Activated naive CD8-positive, alpha-beta T cell treated with anti-CD3 and anti-CD28 coated beads for 36 hours (primary cell): ENCODE measurements at places on chromosomes 7 and 10. TPM values are rescaled to one million over a fixed set of nuclear protein-coding genes. Genes with fewer than 3 reads are reported as not detected.

Gene ZNF487
- 2.9 TPM for total RNA-seq

Gene STEAP2
- not detected for total RNA-seq

Gene HGF
- not detected for total RNA-seq

Gene GIMAP7
- total RNA-seq = 36.1 TPM

GRCh38 chr7:30255064-30255769, 29.2 kb upstream of the ZNRF2 start:
- peaks cover 1% of the 10 kb centered on the region for H3K36me3 ChIP-seq
- no peaks in the 10 kb centered on the region for H3K27me3 ChIP-seq
- DNase-seq = no peak

DNA sequence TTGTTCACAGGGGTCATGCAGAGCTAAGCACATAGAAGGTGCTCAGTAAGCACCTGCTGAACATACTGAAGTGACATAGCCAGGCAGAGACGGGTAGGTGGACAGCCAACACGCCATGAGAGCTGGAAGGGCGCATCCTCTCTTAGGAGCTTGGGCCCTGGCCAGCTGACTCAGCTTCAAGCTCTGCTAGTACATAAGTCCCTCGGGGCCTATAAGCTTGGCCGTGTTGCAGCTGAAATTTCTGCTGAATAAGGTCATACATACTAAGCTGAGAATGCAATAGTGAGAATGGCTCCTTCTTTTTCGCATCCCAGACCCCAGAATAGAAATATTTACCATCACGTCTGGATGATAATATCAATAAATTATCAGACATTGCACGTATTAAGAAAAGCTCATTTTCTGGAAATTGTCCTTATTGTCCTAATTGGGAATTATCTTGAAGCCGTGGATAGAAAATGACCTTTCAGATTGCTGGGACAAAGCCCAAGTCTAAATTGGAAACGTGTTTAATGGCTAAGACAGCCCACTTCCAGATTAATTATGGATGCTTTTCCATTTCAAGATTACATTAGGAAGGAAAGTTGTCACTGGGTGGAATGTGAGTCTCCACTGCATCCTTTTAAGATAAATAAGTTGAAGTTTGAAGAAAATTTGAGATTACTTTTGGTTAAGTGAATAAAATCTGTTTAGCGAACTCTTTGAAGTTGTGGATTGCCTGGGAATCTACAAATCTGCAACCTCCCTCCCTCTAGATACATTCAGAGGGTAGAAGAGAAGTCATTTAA, 287.1 kb upstream of the C7orf33 start:
- peaks cover 22% of the 10 kb centered on the region for H3K4me1 ChIP-seq
- no peaks in the 10 kb centered on the region for H3K27me3 ChIP-seq
- H3K36me3 ChIP-seq = no peaks in the 10 kb centered on the region

DNA sequence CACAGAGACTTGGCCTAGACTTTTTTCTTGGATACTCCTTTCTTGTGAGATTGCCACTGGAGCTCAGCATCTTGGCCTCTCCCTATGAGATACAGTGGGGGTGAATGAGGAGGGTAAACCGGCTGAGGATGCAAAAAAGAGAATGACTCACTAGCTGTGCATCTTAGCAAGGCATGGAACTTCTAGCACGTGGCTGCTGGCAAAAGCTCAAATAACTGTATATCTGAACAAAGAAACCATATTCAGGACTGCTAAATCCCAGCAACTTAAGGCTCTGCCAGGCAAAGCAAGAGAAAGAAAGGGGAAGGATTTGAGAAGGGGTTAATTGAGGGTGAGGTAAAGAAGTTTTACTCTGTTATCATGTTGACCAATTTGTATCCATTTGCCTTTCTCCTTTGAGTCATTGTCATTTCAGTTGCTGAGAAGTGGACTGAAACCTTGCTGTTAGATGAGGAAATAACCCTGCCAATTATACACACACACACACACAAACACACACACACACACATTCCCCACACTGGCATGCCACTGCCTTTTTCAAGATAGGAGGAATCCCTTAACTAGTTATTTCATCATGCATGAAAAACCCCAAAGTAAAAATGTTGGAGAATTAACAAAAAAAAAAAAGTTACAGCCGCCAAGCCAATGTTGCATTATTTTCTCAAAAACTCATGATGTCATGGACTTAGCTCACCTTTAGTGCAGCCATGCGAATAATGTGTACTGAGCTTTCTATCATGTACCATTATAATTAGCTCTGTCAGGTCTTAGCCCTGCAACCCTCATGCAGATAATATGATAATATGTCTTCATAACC, 997.3 kb downstream of the LRMDA start:
- H3K27me3 ChIP-seq = peaks cover 4% of the 10 kb centered on the region
- H3K27ac ChIP-seq = no peak overlapping the region
- no peak for DNase-seq
- H3K4me1 ChIP-seq = no peaks in the 10 kb centered on the region

DNA sequence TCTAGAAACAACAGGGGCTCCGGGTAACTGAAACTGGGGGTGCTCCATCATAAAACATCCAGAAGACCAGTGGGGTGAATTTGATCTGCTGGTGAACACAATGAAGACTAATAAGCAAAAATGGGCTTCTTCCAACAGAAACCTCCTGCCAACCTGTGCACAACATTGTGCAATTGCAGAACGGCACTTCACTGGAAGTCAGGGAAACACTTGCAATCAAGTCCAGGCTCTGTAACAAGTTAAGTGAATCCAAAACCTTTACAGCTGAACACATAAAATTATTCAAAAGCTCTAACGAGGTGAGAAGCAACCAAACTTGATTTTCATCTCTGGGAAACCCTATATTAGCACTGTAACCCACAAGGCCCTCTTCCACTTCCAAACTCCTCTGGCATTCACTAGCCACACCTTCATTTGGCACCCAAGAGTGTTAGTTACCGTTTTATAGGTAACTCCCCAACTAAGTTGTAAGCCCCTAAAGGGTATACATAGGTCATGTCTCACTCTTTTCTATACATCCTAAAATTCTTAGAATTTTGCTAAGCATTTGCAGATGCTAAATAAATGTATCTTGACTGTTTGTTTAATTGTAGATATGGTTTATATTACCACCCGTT, 22.0 kb downstream of the IMMP2L start:
- H3K27ac ChIP-seq = no peak overlapping the region
- H3K27me3 ChIP-seq = no peaks in the 10 kb centered on the region
- H3K4me3 ChIP-seq = no peak overlapping the region
- H3K36me3 ChIP-seq = peaks cover 34% of the 10 kb centered on the region
- H3K4me1 ChIP-seq = peaks cover 3% of the 10 kb centered on the region

GRCh38 chr7:4748231-4748681, 27.2 kb upstream of the AP5Z1 start:
- H3K27me3 ChIP-seq = no peaks in the 10 kb centered on the region
- peaks cover 40% of the 10 kb centered on the region for H3K36me3 ChIP-seq
- peak overlapping the region; percentile 86 for H3K27ac ChIP-seq
- H3K4me3 ChIP-seq = peak overlapping the region; percentile 53
- DNase-seq = no peak
- H3K4me1 ChIP-seq = peaks cover 56% of the 10 kb centered on the region

DNA sequence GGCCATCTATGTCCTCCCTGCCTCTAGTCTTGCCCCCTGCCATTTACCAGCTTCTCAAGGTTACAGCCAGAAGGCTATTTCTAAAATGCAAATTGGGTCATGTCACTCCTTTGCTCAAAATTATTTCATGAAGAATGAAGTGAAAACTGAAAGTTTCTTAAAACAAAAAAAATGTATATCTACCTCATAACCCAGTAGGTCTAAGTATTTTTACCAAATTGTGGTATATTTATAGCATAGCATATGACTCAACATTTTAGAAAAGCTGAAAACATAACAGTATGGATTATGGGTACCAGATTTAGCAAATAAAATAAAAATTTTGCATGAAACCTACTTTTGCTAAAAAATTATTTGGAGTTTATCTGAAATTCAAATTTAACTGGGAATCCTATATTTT, 78.4 kb downstream of the SLC16A9 start:
- no peak for DNase-seq
- H3K4me1 ChIP-seq = no peaks in the 10 kb centered on the region
- H3K4me3 ChIP-seq = no peak overlapping the region
- peaks cover 8% of the 10 kb centered on the region for H3K27me3 ChIP-seq
- H3K27ac ChIP-seq = no peak overlapping the region
- no peaks in the 10 kb centered on the region for H3K36me3 ChIP-seq

DNA sequence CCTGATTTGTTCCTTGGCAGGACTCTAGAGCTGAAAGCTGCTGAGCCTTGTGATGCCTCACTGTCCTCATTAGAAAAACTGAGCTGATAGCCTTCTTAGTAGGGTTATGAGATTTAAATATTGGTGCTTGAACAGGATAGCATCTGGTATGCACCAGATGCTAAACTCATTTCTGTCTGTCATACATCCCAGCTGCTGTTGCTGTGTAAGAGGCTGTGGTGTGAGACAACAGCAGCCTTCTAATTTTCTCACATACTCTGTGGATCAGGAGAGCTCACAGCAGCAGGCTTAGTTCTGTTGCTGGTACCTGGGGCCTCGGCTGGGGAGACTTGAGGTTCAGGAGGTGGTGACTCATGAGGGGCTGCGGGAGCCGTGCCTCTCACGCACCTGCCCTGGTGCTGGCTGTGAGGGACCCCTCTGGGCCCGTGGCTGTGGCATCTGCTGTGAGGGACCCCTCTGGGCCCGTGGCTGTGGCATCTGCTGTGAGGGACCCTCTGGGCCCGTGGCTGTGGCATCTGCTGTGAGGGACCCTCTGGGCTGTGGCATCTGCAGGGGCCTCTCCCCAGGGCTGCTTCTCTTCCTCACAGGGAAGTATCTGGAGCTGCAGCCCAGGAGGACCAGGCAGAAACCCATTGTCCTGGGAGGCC, 12.5 kb downstream of the DYNC2I1 start:
- no peak overlapping the region for H3K4me3 ChIP-seq
- H3K4me1 ChIP-seq = peaks cover 30% of the 10 kb centered on the region
- no peak for DNase-seq
- no peaks in the 10 kb centered on the region for H3K27me3 ChIP-seq

- DNase-seq = no peak
- no peak overlapping the region for H3K27ac ChIP-seq
- no peaks in the 10 kb centered on the region for H3K4me1 ChIP-seq
These were observed 48.0 kb upstream of the MSRB2 start for GRCh38 chr10:23047201-23048050.

- H3K27me3 ChIP-seq = no peaks in the 10 kb centered on the region
- peaks cover 16% of the 10 kb centered on the region for H3K36me3 ChIP-seq
- no peaks in the 10 kb centered on the region for H3K4me1 ChIP-seq
These were observed 101.9 kb downstream of the PODXL start for GRCh38 chr7:131454498-131454897.
